ENCODE measurements at places on chromosomes 7 and 10.

GRCh38 chr7:139722604-139723003 is 55.2 kb downstream of the HIPK2 start:
- DNase-seq = no peak

- no peak for DNase-seq
Observed at GRCh38 chr7:137513091-137513490, 169.6 kb upstream of the PTN start.

DNA sequence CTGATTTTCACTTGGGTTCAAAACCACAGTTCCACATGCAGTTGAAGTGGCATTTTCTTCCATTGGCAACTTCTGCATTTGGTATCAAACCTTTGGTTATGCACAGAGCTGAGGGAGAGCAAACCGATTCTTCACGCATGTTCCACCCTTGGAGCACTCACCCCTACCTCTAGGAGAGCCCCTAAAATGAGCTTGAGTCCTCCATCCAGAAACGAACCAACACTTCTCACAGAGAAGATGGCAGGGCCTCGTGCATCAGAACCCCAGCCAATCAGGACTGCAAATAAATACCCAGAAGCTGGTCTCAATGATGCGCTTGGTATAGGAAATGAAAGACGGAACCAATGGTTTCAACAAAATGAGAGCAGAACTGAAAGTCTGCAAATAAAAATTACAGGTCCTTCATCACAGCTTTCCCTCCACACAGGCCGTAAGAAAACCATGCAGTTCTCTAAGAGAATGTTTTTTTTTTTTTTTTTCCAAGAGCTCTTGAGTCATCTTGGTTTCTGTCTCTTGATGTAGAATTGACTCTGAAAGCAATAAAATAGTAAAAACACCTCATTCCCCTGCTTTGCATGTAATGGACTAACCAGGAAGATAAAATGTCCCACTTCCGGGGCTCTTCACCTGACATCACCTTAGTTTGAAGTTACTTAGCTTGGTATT is 23.9 kb downstream of the KLF6 start:
- no peak for DNase-seq

DNA sequence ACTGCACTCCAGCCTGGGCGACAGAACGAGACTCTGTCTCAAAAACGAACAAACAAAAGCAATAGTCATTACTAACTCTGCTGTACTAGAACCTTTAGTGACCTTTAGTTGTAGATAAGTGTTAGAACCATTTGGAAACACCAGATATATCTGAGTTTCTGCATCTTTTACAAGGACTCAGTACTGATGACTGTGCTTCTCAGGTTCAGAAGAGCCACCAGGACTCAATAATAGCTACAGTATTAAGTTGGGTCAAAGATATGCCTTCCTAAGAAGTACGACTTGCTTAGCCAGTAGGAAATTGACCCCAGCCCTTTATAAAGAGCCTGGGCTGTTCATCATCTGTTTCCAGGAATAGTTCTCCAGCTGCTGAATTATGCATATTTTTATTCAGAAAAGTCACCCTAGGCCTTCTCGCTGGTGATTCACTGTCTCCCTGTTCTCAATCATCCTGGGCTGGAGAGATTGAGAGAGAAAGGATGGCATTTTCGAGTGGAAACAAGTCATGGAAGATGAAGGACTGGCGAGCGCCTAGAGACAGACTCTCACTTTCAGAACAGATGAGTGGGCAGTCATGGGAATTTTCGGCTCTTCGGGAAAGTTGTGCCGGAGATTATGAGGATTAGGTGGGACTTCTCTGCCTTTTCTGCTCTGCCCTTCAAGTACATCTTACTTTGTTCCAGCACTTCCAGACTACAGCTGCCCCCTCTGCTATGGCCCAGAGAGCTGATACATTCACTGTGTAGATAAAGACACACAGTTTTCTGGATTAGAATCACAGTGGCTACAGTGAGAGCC is 316.1 kb downstream of the CCDC3 start:
- DNase-seq = no peak

GRCh38 chr10:99765672-99766301 is 16.7 kb upstream of the ABCC2 start:
- DNase-seq = no peak

GRCh38 chr7:50559881-50560280 is 5.3 kb downstream of the DDC start:
- DNase-seq = no peak

DNA sequence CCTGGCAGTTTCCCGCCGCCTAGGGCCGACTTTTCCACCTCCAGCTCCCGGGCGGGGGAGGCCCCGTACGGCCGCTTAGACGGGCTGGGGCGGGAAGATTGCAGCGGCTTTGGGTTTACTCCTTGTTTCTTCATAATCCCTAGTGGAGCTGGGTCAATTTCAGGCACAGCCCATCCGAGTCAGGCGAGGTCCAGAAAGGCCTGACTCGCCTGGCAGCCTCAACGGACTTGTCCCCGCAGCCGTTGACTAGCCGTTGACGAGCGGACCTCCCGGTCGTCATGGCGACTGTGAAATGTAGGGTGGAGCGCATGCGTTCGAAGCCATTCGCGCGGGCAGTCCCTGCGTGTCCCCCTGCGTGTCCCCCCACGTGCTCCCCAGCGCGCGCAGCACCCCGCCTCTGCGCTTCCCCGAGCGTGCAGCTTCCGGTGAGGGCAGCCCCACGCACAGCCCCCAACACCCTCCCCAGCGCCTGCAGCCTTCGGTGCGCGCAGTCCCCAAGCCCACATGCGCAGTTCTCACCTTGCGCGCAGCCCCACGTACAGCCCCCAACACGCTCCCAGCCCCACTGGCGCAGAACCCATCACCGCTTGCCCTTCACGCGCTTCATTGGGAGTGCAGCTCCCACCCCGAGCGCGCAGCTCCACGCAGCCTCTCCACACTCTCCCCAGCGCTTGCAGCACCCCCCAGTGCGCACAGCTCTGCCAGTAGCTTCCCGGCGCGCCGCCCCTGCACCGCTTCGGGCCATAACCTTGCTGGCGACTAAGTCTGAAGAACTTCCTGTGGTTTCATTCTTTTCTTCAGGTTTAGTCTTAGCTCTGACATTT is 67.8 kb downstream of the TBX20 start:
- no peak for DNase-seq

- no peak for DNase-seq
Observed at GRCh38 chr7:22758576-22758975, 31.6 kb downstream of the IL6 start.

DNA sequence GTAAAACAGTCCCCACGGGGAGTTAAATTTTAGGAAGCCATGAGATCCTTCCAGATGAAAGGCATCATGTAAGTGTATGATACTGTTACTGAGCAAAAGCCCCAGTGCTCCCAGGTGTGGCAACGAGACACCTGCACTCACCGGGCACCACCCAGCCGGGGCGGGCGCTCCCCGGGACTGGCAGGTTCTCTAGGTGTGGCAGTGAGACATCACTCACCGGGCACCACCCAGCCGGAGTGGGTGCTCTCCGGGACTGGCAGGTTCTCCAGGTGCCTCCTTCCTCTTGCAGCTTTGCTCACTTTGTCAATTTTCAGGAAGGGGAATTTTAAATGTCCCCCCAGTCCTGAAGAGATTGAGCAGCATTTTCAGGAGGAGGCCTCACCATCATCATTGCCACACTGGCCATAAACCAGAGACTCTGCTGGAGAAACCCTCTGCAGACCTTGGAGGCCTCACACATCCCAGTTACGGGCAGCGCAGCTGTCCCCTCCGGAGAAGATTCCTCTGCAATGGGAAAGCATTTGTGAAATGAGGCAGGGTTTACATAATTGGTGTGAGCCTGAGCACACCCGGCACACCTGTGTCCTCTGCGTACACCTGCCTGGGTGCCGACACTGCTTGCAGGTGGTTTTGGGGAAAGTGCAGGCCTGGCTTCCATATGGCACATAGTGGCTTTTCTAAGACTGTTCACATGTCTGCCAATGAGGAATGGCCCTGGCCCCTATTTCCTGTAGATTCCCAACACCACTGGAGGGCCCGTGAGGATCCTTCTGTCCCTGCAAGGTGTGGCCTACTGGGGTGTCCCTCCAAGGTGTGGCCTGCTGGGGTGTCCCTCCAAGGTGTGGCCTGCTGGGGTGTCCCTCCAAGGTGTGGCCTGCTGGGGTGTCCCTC is 191.4 kb downstream of the EBF3 start:
- DNase-seq = no peak

DNA sequence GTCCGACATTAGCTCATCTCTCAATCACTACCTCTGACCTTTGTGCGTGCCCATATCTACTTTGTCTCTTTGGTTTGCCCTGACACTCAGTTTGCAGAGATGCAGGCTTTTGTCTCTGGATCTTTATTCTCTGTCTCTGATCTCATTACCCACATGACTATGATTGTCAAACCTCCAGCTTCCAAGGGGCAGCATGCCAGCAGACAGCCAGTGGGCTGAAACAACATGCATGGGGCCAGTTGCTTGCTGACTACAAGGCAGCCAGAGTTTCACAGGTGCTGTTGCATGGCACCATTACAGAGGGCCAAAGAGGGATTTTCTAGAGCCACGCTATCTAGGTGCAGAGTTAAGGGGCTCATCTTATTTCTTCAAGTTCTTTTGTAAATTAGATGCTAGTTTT is 146.2 kb downstream of the SPAG6 start:
- no peak for DNase-seq

- no peak for DNase-seq
Observed at GRCh38 chr10:70648427-70648826, 23.9 kb upstream of the ADAMTS14 start.

GRCh38 chr10:114607358-114607998 is 50.6 kb downstream of the ABLIM1 start:
- DNase-seq = no peak

DNA sequence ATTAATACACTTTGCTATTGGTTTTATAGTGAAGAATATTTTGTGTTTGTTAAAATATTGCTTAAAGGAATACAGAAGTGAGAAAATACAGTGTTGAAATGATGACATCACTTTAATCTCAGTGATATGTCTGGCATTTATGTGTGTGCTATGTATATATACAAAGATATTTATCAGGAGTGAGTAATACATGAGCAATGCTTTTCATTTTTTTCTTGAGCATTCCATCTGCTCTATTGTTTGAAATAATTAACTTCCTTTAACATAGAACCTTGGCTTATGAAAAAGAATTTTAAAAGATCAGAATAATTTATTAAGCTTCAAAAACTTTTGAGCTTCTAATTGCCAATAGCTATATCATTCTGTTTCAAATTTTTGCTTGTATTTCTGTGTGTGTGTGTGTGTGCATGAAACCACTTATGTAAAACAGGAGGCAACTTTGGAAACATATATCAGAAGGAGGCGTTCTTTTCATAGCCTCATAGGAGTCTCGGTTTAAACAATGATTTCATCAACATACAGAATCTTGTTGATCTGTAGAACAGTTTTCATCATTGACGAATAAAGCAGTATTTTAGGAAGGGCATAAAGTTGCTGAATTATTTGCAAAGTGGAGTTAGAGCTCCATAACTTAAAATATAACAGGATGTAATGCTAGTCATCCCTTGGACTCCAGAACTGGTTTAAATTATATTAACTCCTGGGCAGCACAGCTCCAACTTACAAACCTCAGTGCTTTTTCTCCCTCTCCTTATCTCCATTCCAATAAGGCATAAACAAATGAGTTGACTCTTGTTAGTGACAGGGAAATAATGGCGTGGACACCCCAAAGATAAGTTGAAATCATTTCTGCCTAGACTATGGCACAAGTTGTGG is 228.4 kb upstream of the DGKB start:
- no peak for DNase-seq

- no peak for DNase-seq
Observed at GRCh38 chr10:111999205-111999914, 184.2 kb downstream of the GPAM start.

DNA sequence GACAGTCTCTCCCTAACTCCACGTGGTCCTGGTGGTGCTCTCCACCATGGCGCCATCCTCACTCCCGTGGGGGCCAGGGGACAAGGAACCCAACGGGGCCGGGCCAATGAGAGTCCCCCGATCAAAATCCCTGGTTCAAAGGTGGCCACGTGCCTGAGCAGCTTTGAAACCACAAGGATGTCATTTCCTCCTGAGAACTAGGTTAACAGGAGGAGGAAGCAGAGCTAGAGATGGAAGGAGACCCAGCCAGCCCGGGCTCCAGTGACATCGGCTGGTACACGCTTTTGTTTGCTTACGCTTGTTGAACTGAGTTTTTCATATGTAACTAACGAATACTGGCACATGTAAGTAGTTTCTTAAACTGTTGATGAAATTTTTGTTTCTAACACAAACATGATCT is 61.7 kb downstream of the PRPF18 start:
- DNase-seq = no peak

GRCh38 chr7:140683657-140684056 is 10.9 kb downstream of the ADCK2 start:
- DNase-seq = no peak

GRCh38 chr10:111410740-111411139 is 333.9 kb downstream of the ADRA2A start:
- DNase-seq = no peak

GRCh38 chr10:132223156-132223590 is 36.4 kb downstream of the DPYSL4 start:
- DNase-seq = peak; percentile 41

GRCh38 chr10:43077421-43078171 is 727 bp downstream of the RET start:
- no peak for DNase-seq

DNA sequence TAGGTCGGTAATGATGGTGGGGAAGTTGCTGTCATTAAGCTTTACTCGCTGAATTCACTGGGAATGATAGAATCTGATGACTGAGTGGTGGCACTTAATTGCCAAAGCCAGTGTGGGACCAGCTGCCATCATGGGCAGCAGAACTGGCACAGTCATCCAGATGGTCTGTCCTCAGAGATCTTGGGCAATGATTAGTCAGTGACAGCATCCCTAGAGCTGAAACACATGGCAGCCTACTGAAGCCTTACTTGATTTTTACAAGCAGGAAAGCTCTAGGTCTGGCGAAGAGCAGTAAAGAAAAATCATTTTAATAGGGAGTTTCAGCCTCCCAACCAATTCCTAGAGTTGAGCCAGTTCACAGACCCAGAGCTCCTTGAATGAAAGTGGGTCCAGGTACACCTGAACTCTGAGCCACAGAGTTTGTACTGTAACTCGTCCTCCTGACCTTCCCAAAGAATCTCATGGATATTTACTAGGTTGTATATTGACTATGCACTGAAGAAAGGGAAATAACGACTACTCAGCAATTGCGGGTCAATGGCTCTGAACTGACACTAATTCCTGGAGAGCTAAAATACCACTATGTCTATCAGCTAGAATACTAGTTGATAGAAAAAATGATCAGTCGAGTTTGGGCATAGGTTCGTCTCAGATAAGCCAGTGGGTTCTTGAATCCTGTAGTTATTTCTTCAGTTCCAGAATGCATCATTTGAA is 4.4 kb upstream of the ASB13 start:
- no peak for DNase-seq

- no peak for DNase-seq
Observed at GRCh38 chr10:107545717-107546116, 381.2 kb upstream of the SORCS1 start.

Measured in CD8-positive, alpha-beta memory T cell (primary cell).